Hypothalamus (tissue), 51 donors: ENCODE measurements at places on chromosomes 7 and 10.

DNA sequence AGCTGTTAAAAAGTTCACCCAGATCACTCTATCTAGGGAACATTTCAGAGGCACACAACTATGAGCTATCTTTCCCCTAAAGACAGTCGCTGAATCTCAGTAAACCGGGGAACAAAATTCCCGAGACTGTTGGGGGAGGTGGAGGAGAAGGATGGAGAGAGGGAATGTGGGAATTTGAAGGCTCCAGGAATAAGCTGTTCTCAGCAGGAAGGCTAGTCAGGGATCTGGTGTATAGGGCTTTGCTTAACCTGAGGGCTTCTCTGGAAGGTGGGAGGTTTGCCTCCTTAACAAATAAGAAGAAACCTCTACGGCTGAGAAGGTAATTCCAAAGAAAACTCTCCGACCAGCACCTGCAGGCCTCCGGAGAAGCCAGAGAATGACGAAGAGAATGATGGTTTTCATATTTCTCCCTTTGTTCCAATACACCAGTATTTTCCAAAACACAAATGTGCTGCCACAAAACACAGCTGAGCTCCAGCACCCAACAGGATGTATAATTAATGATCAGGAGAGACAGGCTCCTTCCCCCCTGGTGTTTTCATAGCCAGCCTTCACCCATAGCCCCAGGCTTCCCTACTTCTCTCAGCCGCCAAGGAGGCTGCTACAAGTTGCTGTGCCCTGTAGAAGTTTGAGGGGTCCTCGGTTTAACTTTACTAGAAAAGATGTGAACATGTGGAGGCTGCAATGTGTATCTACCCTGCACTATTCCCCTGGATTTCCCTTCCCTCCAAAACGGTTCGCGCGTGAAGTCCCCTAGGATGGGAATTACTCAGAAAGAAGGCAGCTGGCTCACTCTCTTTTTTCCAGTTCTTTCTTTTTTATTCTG, 2.0 kb downstream of the KCNMA1 start:
- DNase-seq, result no peak

DNA sequence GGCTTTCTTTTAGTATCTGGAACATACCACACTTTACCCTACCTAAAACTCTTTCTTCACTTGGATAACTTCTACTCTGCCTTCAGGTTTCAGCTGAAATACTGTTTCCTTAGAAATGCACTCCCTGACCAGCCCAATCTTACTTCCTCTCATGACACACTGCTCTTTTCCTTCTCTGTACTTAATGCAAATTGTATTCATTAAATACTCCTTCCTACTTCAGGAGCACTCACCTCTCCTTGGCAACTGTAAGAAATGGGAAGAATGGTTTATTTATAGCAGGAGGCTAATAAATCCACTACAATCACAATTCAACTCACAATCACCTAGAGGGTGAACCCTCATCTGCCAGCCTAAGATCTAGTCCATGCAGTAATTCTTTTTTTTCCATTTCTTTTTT, 15.2 kb downstream of the ZCWPW1 start:
- no peak for DNase-seq

GRCh38 chr7:28474640-28475039, 62.3 kb downstream of the CREB5 start:
- DNase-seq, result no peak

GRCh38 chr10:119817991-119818888, 54.4 kb downstream of the MCMBP start:
- peak; percentile 29 for DNase-seq

GRCh38 chr10:8076933-8077332, 22.4 kb downstream of the GATA3 start:
- DNase-seq, result no peak

- no peak for DNase-seq
These were observed 356.8 kb upstream of the ADARB2 start for GRCh38 chr10:2094171-2094570.

- DNase-seq, result no peak
These were observed 88.0 kb downstream of the CPED1 start for GRCh38 chr7:121076350-121077164.

GRCh38 chr10:75648351-75648750, 216.9 kb downstream of the LRMDA start:
- DNase-seq, result no peak

DNA sequence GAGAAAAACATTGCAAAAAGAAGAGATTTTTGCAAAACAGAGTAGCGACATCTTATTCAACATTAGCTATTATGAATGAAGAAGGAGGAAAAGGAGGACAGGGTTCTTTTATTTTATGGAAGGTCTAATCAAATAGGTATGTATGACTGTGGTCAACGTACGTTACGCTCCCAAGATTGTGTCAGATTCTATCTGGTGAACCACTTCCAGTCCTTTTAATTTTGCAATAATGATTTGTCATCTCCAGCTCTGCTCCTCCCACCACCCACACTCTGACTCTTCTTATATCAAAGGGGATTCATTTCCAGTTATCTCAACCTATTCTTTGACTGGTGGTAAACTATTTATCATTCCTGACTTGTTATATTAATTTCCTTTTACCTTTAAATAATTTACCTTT, 259.9 kb downstream of the CACNA2D1 start:
- DNase-seq, result no peak

GRCh38 chr7:100516135-100516812, 22.7 kb upstream of the AGFG2 start:
- no peak for DNase-seq

DNA sequence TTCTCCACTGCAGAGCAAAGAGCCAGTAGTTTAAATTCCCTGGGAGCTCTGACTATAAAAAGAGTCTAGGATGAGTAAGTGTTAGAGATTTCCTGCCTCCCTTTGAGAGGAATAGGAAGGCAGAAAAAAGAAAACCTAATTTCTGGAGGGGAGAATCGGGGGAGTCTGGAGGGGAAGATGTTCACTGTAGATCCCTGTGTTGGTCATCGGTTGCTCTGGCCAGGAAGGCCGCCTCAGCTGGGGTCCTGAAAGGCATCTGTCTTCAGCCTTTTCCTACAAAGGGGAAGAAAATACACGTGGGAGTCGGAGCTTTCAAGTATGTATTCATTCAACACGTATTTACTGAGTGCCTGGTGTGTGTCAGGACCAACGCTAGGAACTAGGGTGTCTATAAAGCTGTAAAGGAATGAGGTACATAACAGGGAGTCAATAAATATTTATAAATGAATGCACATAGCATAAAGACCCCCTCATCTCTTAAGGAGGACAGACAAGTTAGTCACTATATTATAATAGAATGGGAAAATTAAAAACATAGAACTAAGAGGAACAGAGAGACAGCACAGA, 101.1 kb downstream of the ICA1 start:
- no peak for DNase-seq

- DNase-seq, result no peak
These were observed 17.2 kb downstream of the MMS19 start for GRCh38 chr10:97481071-97481470.

GRCh38 chr7:106345421-106346166, 60.8 kb upstream of the NAMPT start:
- no peak for DNase-seq

DNA sequence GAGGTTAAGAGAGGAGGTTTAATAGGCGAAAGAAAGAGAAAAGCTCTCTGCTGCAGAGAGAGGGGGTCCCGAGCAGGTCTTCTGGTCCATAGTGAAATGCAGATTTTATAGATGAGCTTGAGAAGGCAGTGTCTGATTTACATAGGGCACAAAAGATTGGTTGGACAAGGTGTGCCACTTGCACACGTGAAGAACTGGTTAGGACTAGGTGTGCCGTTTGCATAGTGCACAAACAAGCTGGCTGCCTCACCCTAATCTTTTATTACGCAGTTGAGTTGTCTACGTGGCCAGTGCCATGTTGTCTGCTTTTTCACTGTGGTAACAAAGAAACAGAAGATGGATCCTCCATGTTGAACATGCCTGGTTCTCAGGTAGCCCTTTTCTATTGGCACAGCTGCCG, 82.6 kb downstream of the AMPH start:
- no peak for DNase-seq

- DNase-seq, result no peak
These were observed 35.0 kb downstream of the LAMB4 start for GRCh38 chr7:108094933-108095710.

DNA sequence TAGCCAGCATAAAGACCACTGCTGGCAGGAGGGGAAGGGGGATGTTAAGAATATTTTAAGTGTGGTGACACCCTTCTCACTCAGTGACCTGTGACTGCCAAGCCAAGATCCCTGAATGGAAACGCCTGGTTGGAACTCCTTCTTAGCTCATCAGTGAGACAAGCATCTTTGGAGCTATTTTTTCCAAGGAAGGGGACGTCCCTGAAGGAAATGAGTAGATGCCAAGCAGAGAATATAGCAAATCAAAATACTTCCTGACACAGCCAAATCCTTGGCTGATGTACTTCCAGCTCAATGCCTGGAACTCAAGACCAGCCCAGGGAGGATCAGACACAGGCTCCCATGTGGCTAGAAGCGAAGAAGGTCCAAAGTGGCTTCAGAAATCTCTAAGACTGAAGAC, 82.2 kb downstream of the SORBS1 start:
- DNase-seq, result no peak

- no peak for DNase-seq
These were observed 35.1 kb downstream of the RNF32 start for GRCh38 chr7:156675721-156676120.

- no peak for DNase-seq
These were observed 108.3 kb downstream of the AHR start for GRCh38 chr7:17406738-17407137.

DNA sequence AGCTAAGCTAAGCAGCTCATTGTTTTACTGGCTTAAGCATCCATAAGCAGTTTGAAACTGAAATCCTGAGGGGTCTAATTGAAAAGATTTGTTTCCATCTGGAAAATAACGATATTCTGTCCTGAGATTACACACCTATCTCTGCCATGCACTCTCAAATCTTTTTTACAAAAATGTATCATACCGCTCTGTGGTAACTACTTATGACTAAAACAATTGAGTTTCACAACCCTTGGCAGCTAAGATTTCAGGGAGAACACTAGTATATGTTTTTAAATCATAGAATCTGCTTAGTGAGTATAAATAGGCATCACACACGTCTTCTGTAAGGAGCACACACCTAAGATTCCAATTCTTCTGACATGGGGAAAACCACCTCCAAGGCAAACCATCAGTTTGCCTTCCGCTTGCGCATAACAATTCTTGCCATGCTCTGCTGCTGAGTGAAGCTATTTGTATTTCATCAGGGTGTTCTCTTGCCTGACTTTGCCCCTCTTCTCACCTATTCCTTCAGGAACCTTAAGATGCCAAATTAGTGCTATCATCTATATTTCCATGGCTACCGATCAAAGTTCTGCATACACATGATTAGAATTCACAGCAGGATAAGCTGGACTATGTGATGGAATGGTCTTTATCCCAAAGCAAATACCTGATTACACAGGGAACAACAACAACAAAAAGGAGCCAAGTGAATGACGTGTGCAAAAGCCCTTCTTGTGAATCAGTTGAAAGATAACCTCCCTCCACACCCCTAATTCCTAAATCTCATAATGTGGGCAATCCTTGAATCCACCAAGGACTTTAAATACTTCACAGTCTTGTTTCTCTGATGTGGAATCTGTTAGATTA, 40.9 kb downstream of the PRPF18 start:
- no peak for DNase-seq

- DNase-seq, result no peak
These were observed 83.7 kb upstream of the PPP2R2D start for GRCh38 chr10:131816941-131817700.

- DNase-seq, result peak; percentile 64
These were observed at the start of gene NIPSNAP2 for GRCh38 chr7:55964261-55965099. Gene NIPSNAP2, plus strand, starts transcription at chr7:55964585. Its CDS starts 25 bp downstream, at chr7:55964610.

DNA sequence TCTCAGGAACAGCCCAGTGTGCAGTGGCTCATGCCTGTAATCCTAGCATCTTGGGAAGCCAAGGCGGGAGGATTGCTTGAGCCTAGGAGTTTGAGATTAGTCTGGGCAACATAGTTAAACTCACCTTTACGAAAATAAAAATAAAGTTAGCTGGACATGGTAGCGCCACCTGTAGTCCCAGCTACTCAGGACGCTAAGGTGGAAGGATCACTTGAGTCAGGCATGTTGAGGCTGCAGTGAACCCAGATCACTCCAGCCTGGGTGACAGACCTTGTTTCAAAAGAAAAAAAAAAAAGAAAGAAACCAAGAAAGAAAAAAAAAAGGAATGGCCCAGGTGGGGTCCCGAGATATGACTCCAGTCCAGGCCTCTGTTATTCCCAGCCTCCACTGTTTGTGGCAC, 96.6 kb downstream of the SLC25A13 start:
- no peak for DNase-seq

DNA sequence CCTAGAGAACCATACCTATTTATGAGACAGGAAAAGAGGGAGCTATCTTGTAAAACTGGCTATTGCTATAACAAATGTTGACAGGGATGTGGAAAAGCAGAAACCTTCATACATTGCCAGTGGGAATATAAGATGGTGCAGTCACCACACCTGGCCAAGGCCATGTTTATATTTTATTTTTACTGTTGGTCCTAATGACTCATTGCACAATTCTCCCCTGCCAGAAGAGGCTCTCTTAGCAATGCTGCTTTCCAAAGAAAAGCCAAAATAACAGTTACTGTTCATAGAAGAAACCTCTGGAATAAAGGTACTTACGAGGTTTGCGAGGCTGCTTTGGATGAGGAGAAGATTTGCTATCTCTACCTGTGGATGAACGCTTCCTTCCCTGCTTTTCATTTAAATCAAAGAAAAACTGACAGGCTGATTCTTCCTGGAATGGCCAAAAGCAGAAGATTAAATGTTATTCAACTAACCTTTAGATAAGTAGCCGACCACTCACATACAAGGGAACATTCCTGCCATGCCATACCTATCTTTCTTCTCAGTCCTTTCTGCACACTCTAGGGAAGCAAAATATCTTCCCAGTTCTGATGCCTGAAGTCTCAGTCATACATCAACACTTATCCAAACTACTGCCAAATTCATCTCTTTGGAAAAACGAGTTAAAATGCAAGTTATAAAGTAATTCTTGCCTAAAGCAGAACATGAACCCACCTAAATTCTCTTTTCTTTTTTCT, 16.3 kb upstream of the CHUK start:
- no peak for DNase-seq

DNA sequence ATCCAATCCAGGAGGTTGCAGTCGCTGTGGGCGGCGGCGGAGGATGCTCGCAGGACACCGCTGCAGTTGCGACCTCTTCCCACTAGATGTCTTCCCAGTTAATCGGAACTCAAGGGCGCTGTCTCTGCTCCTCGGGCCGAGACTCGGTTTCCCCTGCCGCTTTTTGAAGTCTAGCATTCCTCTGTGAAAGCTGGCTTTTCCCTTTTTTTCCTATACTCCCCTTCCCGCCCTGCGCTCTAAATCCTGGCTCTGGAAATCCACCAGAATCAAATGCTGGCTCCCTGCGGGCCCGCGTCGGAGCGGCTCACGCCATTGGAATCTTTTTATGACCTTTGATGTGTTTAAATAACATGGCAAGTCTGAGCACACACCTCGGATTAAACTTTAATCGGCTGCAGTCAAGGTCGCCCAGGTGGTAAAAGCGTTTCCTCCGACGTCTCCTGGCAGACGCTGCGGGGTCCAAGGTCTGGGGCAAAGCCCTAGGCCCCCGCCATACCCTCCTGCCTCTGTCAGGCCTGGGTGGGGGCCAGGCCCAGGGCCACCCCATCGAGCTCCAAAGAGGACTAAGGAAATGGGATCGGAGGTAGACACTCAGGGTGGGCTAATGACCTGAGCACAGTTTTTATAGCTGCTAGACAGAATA, 10.7 kb upstream of the HOXA13 start:
- no peak for DNase-seq

- no peak for DNase-seq
These were observed 100.1 kb downstream of the KLF6 start for GRCh38 chr10:3684891-3685290.

- peak; percentile 72 for DNase-seq
These were observed at the start of gene SEMA3D for GRCh38 chr7:85186521-85187241. Gene SEMA3D, minus strand, starts transcription at chr7:85187056. Its CDS starts 65,165 bp downstream, at chr7:85121891.
